ENCODE measurements at places on chromosomes 4 and X.

- H3K4me1 ChIP-seq: no peaks in the 10 kb centered on the region
- H3K4me3 ChIP-seq: no peak overlapping the region
- H3K27ac ChIP-seq: no peak overlapping the region
- no peaks in the 10 kb centered on the region for H3K27me3 ChIP-seq
- no peaks in the 10 kb centered on the region for H3K36me3 ChIP-seq
Observed at GRCh38 chr4:48329193-48329592, 12.1 kb upstream of the SLAIN2 start.

DNA sequence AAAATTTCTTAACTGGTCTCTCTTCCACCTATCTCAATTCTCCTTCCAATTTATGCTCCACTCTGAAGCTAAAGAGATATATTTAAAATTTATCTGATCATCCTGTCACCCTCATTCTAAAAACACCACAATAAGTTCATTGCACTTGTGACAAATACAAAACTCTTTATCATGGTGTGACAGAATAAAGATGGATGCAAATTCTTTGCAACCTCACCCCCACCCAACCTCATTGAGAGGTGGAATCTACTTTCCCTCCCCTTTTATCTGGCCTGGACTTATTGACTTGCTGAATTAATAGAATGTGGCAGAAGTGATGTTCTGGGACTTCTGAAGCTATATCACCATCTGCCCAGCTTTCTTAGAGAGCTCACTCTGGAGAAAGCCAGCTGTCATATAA is 46.5 kb downstream of the IDS start:
- no peak for DNase-seq
- no peaks in the 10 kb centered on the region for H3K4me1 ChIP-seq
- no peak overlapping the region for H3K27ac ChIP-seq
- no peaks in the 10 kb centered on the region for H3K36me3 ChIP-seq
- no peaks in the 10 kb centered on the region for H3K27me3 ChIP-seq

DNA sequence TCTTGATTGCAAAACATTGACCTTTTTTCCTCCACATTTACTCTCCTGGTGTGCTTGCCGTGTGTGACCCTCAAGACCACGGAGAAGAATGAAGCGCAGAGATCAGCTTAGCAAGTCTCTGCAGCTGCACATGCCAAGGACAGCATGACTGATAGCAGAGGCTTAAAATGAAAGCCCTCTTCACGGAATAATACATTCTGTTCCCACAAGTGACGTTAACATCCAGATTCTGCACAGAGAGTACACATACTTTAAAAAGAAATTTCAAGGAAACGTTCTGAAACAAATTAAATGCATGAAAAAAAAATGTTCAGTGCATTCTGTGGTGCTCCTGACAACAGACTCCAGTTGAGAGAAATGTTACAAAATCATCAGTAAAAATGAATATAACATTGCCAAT is 60.9 kb downstream of the SLC7A11 start:
- no peaks in the 10 kb centered on the region for H3K4me1 ChIP-seq
- H3K27me3 ChIP-seq: no peaks in the 10 kb centered on the region
- H3K4me3 ChIP-seq: no peak overlapping the region

DNA sequence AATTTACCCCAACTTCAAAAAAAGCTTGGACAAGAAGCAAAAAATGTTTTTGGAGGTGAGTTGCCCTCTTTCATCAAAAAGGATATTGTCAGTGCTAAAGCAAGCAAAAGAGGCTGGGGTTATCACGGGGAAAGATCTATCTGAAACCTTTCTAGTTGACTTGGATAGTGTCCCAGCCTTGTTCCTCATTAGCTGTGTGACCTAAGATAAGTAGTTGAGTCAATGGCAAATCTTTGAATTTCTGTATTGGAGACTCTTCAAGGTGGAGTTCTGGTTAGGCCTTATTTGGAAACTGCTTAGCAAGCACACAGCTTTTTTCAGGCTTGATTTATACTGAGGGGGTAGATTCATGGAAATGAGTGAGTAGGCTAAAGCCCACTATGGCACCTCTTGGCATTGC is 271.6 kb downstream of the GRIA3 start:
- H3K27ac ChIP-seq: no peak overlapping the region
- no peaks in the 10 kb centered on the region for H3K4me1 ChIP-seq
- no peak for DNase-seq
- no peaks in the 10 kb centered on the region for H3K36me3 ChIP-seq
- H3K4me3 ChIP-seq: no peak overlapping the region

DNA sequence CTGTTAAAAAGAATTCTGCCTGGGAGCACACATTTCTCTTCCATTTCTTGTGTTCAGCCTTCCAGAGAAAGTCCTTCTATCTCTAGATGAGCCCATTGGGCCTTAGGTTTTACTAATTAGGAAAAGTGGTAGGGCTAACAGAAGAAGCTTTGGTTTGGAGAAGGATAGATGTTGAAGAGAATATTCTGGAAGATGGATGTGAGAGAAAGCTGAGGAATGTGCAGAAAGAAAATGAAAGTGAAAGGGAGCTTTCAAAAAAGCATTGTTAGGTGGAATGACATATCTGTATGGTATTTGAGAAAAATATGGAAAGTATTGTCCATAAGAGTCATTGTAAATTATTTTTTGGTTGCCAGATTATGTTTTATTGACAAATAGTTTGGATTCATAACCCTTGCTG is 474.8 kb upstream of the SLIT2 start:
- no peaks in the 10 kb centered on the region for H3K36me3 ChIP-seq
- no peaks in the 10 kb centered on the region for H3K27me3 ChIP-seq
- H3K27ac ChIP-seq: no peak overlapping the region
- peak overlapping the region; percentile 3 for H3K4me3 ChIP-seq

GRCh38 chr4:48431401-48431800 is 51.7 kb upstream of the SLC10A4 start:
- H3K27ac ChIP-seq: no peak overlapping the region
- no peaks in the 10 kb centered on the region for H3K27me3 ChIP-seq
- no peak overlapping the region for H3K4me3 ChIP-seq
- H3K36me3 ChIP-seq: peaks cover 4% of the 10 kb centered on the region
- DNase-seq: no peak

DNA sequence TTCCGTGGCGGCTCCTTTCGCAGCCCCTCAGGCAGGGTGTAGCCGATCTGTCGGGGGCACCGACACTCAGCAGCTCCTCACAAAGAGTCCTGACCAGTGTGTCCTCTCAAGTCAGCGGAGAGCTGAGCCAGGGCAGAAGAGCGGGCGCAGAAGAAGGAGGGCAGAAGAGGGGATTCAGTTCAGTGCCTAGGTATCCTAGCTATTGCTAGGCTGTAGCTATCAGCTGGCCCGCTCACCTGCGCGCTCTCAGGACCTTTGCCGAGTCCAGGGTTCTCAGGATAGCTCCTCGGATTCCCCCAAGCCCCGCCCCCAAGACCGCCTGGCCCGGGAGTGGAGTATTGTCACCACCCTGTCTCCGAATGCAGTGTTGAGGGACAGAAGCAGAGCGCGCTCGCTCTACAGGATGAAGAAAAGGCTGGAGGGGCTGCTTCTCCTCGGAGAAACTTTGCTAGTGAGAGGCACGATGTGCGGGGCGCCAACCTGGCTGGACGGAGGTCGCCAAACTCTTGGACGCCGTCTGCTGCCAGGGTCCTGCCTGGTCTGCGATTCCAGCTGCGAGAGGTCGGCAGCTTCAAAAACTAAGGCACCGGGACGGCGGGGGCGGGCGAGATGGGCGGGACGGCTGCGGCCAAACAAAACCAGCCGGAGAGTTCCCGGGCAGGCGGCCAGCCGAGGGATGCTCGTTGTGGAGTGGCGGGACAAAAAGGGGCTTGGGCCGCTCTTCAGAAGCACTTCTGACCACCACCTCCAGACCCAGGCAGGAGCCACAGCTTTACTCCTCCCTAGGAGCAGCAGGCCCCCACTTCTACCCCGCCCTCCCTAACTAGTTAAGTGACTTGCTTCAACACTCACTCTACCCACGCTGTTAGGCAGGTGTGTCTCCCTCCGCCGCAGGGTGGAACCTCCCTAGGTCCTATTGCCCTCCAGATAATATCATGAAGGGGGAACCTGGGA is at the start of gene XKRX:
Gene XKRX, minus strand, starts transcription at position 258 of the 954 bp plus-strand sequence. CDS start 613 bp downstream, outside the sequence.
- no peaks in the 10 kb centered on the region for H3K27me3 ChIP-seq
- H3K27ac ChIP-seq: no peak within 1 kb of the TSS
- peak within 1 kb of the TSS; percentile 47 for H3K4me3 ChIP-seq

GRCh38 chr4:37693450-37694190 is 7.4 kb upstream of the RELL1 start:
- no peak overlapping the region for H3K4me3 ChIP-seq
- no peaks in the 10 kb centered on the region for H3K4me1 ChIP-seq
- no peaks in the 10 kb centered on the region for H3K27me3 ChIP-seq
- H3K27ac ChIP-seq: no peak overlapping the region
- no peaks in the 10 kb centered on the region for H3K36me3 ChIP-seq

- H3K4me3 ChIP-seq: no peak overlapping the region
- no peaks in the 10 kb centered on the region for H3K4me1 ChIP-seq
- H3K27me3 ChIP-seq: no peaks in the 10 kb centered on the region
- no peak overlapping the region for H3K27ac ChIP-seq
- no peaks in the 10 kb centered on the region for H3K36me3 ChIP-seq
- no peak for DNase-seq
Observed at GRCh38 chr4:33780952-33781791, 2463.1 kb downstream of the ARAP2 start.

DNA sequence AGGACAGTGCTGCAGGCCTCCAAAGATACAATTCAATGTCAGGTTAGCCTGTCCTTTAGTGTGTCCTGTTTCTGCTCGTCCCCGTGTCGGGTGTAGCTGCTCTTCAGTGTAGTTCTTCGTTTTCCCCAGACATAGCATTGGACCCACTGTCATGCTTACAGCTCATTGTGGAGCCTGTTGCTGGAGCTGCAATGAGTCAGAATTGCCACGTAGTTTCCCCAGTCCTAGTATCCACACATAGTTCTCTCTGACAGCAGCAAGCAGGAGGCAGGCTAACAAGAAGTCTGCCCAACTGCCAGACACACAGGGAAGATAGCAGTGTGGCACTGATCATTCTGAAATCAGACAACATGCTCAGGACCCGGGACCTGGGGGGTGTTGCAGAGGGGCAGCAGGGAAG is 49.2 kb downstream of the MOSPD2 start:
- H3K27ac ChIP-seq: no peak overlapping the region
- H3K4me1 ChIP-seq: no peaks in the 10 kb centered on the region
- no peak overlapping the region for H3K4me3 ChIP-seq
- H3K27me3 ChIP-seq: no peaks in the 10 kb centered on the region
- peaks cover 7% of the 10 kb centered on the region for H3K36me3 ChIP-seq
- DNase-seq: no peak
